Regular cardiac myocyte (primary cell): ENCODE measurements at places on chromosomes 3 and 15. TPM values are rescaled to one million over a fixed set of nuclear protein-coding genes. Genes with fewer than 3 reads are reported as not detected.

The B4GALT4 gene
- total RNA-seq: 41.0 and 72.2 TPM in 2 replicates

The UCN2 gene
- 0.58 and 0.85 TPM in 2 replicates for total RNA-seq

The CELF6 gene
- total RNA-seq: 0.28 TPM in 1 of 2 replicates, not detected in the other

The MSL2 gene
- 6.8 and 9.2 TPM in 2 replicates for total RNA-seq

The KAT2B gene
- total RNA-seq: 5.6 and 11.3 TPM in 2 replicates

The HHATL gene
- total RNA-seq: not detected in 2 replicates

The TRIM42 gene
- total RNA-seq: not detected in 2 replicates

The CALML4 gene
- 0.85 and 1.2 TPM in 2 replicates for total RNA-seq

The ACKR4 gene
- 0.96 and 6.8 TPM in 2 replicates for total RNA-seq

The TMEM44 gene
- total RNA-seq: 24.0 and 32.4 TPM in 2 replicates

The ARID3B gene
- total RNA-seq: 1.7 and 2.1 TPM in 2 replicates

The FBXO40 gene
- total RNA-seq: not detected in 2 replicates

The TBC1D5 gene
- 54.3 and 102 TPM in 2 replicates for total RNA-seq
